Stimulated activated naive CD4-positive, alpha-beta T cell treated with Interleukin-2 at 50 U/mL for 16 hours (primary cell): ENCODE measurements at places on chromosomes 5 and 9.

- DNase-seq: no peak
Observed at GRCh38 chr5:85375525-85375924, 990.8 kb upstream of the EDIL3 start.

- DNase-seq: no peak
Observed at GRCh38 chr5:12777342-12777741, 873.1 kb upstream of the CTNND2 start.

- DNase-seq: no peak
Observed at GRCh38 chr5:540906-541538, 16.8 kb upstream of the SLC9A3 start.

- no peak for DNase-seq
Observed at GRCh38 chr5:38670878-38671277, 114.4 kb upstream of the LIFR start.

- no peak for DNase-seq
Observed at GRCh38 chr5:169494383-169494935, 89.1 kb upstream of the SPDL1 start.

GRCh38 chr9:15642369-15642962, 89.6 kb downstream of the CCDC171 start:
- no peak for DNase-seq

GRCh38 chr5:180816608-180817534, 14.3 kb upstream of the MGAT1 start:
- DNase-seq: no peak

- DNase-seq: no peak
Observed at GRCh38 chr9:69009708-69010107, 4.2 kb downstream of the PRKACG start.

DNA sequence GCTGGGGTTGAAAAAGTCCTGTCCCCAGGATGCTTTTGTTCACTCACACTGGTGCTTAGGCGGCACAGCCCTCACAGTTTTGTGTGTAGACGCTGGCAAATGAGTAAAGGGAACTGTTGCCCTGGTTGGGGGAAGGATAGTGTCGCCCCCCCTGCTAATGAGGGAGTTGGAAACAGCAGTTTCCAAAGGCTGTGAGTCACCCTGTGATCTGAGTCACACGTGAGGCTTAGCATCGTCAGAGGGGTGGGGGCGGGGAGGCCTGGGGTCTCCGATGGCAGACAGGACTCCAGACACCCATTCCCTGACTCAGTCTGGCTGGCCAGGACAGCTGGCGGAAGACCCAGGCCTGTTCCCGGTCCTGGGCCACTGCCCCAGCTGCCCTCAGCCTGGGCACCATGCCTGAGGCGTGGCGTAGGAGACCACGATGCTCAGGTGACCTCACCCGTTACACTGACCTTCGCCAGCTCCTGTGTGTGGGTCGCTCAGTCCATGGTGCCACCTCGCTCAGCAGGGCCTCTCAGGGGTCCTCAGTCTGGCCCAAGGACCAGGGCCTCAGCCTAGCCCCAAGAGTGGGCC, 2.9 kb downstream of the DNAJB5 start:
- DNase-seq: peak; percentile 76
